SK-N-DZ (cell line): ENCODE measurements at places on chromosomes 12 and 14.

- no peak for DNase-seq
Measured at GRCh38 chr14:100735271-100735670, 8.6 kb downstream of the DLK1 start.

DNA sequence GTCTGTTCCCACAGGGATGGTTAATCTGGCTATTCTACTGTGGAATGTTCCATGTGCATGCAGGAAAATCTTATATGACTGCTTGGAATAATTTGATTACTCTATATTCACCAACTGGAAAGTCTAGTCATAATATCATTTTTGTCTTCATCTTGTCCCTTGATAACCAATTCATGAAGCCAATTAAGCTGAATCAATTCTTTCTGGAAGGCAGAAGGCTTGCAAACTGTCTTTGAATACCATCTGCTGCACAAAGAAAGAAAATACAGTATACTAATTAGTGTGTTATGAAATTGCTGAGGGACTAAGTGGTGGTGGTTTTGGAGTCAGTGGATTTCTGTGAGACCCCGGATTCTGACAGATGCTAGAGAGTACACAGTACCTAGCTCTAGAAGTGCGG is 546.5 kb upstream of the MIS18BP1 start:
- DNase-seq: peak; percentile 65

DNA sequence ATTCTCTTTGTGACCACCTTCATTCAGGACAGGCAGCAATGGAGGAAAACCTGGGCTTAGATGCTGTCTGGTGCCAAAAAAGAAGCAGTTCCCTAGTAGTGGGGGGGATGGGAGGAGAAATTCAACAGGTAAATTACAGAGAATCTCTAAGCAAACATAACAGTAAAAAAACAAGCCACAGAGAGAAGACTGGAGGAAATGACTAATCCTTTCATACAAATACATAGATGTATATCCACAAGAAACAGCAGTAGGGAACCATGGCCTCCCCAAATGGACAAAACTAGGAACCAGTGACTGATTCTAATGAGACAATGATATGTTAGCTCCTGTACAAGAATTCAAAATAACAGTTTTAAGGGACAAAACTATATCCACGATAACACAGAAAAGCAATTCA is 513.0 kb downstream of the NAV3 start:
- DNase-seq: no peak

DNA sequence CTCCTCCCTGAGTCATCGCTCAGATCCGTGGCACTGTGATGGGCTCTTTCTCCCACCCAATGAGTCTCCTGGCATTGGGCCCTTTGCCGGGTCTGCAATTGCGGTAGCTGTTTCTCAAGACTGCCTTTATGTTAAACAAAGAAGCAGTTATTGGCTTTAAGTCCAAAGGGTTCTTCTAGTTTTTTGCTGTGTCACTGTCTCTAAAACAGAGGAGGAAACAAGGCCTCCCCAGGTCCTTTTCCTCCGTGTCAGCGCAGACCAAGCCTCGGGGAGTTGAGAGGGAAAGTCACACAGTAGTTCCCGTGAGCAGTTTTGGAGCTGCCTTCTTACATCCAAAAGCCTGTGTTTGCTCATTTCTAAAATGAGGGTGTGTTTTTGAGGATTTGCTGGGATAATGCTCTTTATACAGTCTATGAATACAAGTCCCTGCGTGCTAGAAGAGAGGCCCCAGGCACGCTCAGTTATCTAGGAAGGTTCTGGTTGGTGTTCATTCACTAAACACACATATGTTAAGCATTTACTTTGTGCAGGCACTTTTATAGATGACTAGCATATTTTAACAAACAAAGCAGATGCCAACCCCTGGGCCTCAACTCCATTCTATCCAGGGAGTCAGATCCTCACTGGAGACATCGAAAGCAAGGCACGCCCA is 126.0 kb upstream of the PZP start:
- DNase-seq: no peak

DNA sequence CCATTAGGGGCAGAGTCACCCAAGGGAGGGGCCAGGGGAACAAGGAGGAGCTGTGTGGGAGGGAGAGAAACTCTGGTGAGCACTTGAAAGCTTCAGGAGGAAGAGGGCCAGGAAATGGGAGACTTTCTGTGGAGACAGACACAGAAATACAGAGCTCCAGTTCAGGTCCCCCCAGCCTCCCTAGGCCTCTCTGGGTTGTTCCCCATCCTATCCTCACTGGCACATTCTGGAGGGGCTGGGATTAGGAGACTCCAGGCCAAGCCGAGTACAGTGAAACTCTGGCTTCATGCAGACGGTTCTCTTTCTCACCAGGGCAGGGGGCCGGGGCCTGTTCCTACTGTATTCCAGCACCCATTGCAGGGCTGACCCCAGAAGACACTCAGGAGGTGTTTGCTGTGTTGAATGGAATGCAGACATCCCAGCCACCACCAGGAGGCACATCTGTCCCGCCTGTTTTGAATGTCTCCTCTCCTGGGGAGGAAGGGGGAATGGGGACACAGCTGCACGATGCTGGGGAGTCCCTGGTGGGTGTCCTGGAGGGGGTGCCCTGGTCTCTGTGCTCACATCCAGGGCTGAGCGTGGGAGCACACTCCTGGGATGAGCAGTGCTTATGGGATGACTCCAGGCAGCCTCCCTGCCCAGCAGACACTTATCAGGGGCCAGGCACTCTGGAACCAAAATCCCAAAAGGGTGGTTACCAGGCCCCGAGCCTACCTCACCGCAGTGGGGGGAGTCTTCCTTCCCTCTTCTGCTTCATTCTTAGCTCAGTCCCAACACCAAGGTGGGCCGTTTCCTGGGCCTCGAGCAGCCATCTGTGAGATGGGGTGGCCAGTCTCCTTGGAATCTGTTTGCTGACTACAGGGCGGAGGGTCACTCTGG is 5.5 kb upstream of the KRT84 start:
- DNase-seq: no peak

GRCh38 chr12:67621926-67622325 is 26.6 kb upstream of the DYRK2 start:
- no peak for DNase-seq

DNA sequence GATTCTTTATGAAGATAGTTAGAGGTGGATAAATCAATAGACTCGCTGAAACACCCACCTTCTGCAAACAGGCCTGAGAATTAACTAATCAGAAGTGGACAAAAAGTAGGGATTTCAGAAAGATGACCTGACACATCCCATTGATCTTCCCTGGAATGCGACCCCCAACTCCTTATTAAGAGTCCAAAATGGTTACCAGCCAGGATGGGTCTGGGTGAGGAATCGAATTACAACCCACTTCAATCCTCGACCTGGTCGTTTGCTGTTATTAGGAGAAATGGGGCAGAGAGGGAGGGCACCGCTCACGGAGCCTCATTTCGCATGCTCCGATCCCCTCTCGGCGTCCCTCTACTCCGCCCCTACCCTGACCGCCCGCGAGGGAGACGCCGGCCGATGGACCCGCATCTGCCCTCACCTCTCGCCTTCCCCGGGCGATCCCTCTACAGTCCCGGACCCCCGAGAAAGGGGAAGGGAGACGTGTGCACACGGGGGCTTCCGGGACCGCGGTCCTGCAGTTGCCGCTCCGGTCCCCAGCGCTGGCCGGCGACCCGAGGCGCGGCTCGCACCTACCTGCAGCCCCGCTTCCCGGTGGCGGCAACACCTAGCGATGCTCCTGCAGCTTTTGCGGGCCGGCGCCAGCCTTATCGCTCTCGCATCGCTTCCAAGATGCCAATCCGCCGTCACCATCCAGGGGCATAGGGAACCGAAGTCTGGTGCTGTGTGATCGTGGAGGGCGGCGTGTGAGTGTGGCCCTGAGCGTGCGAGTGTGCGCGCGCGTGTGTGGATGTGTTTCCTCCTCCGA is 69.3 kb upstream of the USP15 start:
- DNase-seq: peak; percentile 29

GRCh38 chr14:92282669-92283068 is 40.3 kb upstream of the SLC24A4 start:
- no peak for DNase-seq

DNA sequence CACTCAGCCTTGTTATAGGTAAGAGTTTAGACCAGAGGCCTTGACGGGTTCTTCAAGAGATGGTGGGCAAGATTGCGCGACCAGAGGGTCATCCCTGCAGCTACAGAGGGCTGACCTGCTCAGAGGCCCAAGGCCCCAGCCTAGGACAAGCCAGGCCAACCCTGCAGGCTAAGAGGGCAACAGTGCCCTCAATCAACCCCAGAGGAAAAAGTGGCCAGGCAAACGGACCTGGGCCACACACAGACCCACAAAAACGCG is 1.3 kb downstream of the SSH1 start:
- DNase-seq: no peak

DNA sequence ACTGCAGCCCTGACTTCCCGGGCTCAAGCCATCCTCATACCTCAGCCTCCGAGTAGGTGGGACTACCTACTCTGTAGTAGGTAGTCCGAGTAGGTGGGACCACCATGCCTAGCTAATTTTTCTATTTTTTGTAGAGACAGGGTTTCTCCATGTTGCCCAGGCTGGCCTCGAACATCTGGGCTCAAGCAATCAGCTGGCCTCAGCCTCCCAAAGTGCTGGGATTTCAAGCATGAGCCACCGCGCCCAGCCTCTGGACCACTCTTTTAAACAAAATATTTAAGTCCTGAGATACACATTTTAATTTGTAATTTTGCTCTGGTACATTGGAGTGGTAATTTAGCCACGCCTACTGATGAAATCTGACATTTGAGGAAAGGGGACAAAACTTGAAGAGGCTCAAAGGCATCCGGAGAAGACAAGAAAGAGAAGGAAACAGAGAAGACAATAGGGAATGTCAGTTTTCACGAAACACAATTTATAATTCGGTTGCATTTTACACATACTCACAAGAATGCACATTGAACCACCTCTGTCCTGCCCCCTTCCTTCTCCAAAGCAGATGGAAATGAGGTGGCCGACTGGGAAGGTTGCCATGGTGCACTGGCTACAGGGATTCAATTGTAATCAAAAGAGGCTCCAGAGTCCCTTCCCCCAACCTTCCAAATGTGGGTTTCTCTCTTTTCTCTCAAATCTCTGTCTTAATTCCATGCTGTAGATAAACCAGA is 9.7 kb upstream of the TUBA1A start:
- no peak for DNase-seq

- no peak for DNase-seq
Measured at GRCh38 chr14:95922080-95922479, 45.4 kb downstream of the TUNAR start.

DNA sequence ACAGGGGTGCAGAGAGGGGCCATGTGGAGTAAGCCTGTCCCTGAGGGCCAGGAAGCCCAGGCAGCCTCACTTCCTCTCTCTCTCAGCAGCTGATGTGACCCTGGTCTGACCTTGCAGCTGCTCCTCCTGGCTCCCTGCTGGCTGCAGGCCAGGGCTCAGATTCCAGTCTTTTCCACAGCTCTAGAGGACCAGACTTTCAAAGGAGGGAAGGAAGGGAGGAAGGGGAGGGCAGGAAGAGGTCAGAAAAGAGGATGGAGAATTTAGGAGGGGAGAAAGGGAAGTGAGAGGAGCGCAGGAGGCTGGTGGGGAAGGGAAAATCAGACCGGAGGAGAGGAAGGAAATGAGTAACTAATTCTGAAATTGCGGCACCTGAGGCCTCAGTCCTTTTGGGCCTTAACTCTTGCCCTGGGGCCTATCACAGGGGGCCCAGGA is 40.9 kb upstream of the VASH1 start:
- peak; percentile 74 for DNase-seq

DNA sequence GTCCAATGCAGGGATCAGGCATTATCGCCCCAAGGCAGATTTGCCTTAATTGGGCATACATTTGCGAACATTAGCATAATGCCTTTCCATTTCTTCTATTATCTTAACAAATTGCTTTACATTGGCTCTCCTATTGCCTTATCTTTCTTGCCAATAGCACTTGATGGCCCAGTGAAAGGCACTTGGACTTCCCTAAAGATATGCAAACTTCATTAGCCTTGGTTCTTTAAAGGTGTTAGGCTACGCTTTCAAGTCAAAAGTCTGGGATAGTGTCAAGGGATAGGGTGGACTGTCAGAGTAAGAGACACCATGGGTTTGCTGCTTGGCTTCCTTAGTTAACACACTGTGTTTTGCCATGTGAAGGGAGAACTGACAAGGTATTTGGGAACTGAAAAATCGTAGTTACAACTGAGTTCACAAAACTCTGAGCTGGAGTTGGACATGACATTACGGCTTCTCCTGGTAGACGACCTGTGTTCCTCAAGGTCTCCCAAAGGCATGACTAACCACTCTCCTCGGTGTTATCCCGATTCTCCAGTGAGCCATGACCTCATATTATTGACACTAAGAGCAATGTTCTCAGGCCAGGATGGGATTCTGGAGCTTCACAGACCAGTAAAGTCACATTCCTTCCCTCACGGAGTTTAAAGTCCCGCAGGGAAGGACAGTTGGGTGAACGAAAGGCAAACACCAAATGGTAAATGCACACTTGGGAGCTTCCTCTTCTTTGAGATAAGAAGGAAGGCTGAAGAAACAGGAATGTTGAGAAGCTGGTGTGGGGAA is 65.2 kb downstream of the TBC1D30 start:
- no peak for DNase-seq

DNA sequence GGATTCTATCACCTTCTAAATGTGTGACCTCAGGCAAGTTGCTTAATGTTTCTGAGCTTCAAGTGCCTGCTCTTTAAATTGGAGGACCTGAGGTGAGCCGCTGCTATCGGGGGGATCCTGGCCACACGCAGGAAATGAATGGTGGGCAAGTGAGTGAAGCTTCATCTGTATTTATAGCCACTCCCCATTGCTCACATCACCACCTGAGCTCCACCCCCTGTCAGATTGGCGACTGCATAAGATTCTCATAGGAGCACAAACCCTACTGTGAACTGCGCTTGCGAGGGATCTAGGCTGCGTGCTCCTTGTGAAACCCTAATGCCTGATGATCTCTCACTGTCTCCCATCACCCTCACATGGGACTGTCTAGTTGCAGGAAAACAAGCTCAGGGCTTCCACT is 158.6 kb upstream of the CCND2 start:
- no peak for DNase-seq

DNA sequence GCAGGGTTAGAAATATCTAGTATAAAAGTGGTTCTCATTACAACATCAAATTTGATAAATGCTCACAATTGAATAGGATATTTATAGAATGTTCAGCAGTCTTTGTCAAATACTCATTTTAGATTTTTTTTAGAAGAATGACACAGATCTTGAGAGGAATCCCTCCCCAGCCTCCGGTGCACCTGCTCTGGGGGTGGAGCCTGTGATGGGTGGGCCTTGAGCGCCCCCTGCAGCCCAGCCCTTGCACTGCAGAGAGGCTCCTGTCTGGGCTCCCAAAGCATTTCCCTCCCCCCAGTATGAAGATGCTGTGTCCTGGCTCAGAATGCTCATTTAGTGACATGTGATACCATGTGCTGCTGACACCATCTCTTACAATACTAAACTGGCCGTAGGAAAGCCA is 792.3 kb downstream of the TMEM121 start:
- no peak for DNase-seq

GRCh38 chr14:91961297-91962220 is 14.1 kb upstream of the FBLN5 start:
- DNase-seq: no peak

GRCh38 chr12:115659422-115659821 is 618.1 kb downstream of the MED13L start:
- DNase-seq: peak; percentile 24

GRCh38 chr14:25247609-25248008 is 197.7 kb upstream of the STXBP6 start:
- no peak for DNase-seq
